ENCODE measurements at places on chromosomes 4 and X.

- DNase-seq = no peak
These were observed 56.4 kb upstream of the HMX1 start for GRCh38 chr4:8928074-8928473.

DNA sequence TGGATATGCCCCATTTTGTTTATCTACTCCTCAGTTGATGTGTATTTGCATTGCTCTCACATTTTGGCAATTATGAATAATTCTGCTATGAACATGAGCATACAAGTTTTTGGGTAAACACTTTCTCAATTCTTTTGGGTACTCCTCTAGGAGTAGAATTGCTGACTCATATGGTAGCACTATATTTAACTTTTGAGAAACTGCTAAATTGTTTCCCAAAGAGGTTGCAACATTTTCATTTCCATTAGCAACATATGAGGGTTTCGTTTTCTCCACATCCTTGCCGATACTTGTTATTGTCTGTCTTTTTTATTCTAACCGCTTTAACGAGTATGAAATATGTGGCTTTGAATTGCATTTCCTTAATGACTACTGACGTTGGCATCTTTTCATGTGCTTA, 185.4 kb downstream of the TSPAN5 start:
- no peak for DNase-seq

- no peak for DNase-seq
These were observed 63.2 kb downstream of the ANTXR2 start for GRCh38 chr4:80009806-80010205.

GRCh38 chr4:182547435-182547834, 304.2 kb downstream of the TENM3 start:
- no peak for DNase-seq

- DNase-seq = no peak
These were observed 33.0 kb downstream of the FHIP1A start for GRCh38 chr4:151442002-151442401.

- DNase-seq = no peak
These were observed 82.9 kb downstream of the DKK2 start for GRCh38 chr4:106953036-106953705.

DNA sequence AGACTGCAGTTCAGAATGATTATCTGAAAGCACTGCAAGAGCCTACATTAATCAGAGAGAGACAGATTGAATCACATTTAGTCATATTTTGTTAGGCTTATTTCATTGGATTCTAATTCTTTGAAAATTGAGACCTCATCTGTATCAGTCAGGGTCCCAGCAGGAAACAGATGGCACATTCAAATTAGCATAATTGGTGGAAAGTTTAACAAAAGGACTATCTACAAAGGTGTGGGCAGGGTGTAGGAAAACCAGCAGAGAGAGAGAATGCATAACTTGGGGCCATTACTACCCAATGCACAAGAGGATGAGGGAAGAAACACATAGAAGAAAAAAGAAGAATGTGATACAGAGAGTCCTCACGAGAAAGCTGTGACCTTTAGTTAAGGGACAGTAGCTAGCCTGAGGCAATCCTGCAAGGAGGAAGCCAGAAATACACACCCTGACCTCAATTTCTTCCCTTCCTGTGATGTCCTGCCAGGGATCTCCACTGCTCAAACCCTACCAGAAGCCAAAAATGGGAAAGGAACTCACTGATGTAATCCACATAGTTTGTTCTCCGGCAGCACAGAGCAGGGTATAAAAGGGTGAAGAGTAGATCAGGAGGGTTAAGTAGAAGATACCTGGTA, 17.7 kb upstream of the XKRX start:
- no peak for DNase-seq

DNA sequence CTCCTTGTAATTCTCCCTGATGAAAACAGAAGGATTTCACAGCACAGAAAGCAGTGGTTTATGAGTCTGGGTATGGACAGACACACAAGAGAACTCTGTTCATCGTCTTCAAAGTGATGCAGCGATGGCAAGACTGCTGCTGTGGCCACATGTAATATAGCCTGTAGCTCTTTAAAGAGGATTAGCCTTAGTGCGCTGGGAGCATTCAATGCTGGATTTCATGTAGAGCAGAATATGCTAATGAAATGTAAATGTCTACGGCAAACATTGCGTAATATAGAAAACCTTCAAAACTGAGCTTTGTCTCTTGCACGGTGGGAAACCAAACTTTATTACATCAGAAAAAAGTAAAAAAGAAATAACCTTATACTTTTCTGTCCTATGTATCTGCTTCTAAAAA, 42.9 kb downstream of the ALPK1 start:
- no peak for DNase-seq

GRCh38 chr4:84276752-84277151, 222.3 kb downstream of the NKX6-1 start:
- DNase-seq = no peak

- DNase-seq = no peak
These were observed 5.6 kb downstream of the KIAA0232 start for GRCh38 chr4:6788123-6788522.

DNA sequence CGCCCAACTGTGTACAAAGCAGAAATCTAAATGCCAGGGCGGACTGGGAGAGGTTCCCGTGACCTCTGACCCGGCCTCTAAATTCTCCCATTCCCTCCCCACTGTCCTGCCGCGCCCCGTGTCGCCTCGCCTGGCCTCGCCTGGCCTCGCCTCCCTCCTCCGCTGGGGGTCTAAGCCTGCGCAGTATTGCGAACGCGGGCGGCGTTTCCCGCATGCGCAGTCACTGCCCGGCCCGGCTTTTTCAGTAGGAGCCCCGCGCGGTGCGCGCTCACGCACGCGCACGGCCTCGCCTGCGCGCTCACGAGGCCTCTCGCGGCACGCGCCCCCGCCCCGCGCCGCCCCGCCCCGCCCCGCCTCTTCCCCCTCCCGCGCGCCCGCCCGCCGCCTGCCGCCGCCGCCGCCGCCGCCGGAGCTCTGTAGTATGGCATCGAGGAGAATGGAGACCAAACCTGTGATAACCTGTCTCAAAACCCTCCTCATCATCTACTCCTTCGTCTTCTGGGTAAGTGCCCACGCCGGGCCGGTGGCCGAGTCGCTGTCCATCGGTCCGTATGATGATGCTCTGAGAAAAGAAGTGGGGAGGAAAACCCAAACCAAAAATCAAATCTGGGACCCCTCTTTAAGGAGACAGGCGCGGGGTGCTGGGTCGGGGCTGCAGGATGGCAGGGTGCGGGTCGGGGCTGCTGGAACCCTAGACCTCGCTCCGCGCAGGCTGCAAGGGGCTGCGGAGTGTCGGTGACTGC, at the start of gene TSPAN7:
Gene TSPAN7 (plus strand): TSS at position 417 of the 743 bp plus-strand sequence. CDS start 5 bp downstream, at position 422.
- DNase-seq = no peak

- no peak for DNase-seq
These were observed 220.0 kb downstream of the SPCS3 start for GRCh38 chr4:176539785-176540175.

- no peak for DNase-seq
These were observed 9.0 kb downstream of the ZNF827 start for GRCh38 chr4:145929415-145930178.

DNA sequence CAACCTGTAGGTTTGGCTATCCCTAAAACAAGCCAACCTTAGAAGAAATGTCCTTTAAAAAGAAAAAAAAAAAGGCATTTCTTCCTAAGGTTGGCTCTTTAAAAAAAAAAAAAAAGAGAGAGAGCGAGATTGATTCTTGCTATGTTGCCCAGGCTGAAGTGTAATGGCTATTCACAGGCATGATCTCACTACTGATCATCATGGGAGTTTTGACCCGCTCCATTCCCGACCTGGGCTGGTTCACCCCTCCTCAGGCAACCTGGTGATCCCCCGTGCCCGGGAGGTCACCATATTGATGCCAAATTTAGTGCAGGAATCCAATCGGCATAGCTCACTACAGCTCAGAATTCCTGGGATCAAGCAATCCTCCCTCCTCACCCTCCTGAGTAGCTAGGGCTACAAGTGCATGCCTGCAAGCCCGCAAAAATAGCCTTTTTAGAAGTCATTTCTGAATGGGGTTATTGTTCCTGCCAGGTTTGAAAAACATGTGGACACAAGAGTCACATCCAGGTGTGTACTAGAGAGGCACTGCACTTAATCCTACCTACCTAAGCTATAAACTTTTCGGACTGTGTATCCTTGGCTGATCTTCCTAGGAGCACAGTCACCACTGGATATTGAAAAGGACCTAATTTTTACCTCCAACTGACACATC, 61.4 kb upstream of the ZCCHC13 start:
- no peak for DNase-seq

DNA sequence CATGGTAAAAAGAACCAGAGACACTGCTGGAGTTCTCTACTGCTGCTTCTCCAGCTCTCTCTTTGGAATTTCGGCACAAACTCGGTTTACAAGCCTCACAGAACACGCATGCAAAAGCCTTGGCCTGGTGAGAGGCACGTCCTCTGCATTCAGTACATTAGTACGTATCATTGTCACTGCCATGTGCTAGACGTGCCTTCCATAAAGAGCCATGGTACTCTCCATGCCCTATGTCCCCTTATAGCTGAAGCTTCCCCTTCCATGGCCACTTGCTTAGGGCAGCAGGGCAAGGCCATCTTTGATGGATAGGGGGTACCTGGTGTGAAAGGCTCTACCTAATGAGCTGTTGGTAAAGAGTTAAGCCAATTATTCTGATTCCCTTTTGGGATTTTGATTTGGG, 35.0 kb downstream of the DIPK2B start:
- DNase-seq = no peak

- DNase-seq = no peak
These were observed 95.9 kb downstream of the ATP8A1 start for GRCh38 chr4:42561031-42561430.

- peak; percentile 5 for DNase-seq
These were observed 193.5 kb upstream of the NEIL3 start for GRCh38 chr4:177116161-177116560.

- no peak for DNase-seq
These were observed at the start of gene EDNRA for GRCh38 chr4:147480891-147481576. TSS of gene EDNRA (plus strand) at chr4:147481097. CDS start at chr4:147485682, 4,585 bp downstream.

DNA sequence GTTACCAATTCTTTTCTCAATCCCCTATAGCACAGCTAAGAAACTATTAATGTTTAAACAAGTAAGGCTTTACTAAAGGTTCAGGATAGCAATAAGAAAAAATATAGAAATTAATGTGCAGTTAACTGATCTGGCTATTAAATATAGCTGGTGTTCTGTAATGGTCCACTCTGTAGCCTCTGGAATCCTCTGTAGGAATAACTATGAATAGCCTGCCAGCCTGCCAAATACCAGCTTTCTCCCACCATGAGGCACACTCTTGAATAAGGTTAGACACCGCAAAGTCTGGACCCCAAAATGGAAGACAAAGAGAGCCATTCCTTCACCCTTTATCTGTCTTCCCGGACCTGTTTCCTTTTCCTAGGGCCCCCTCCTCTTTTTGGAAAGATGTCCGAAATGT, 30.6 kb downstream of the CEP44 start:
- no peak for DNase-seq

GRCh38 chrX:3522101-3522650, 175.7 kb upstream of the MXRA5 start:
- no peak for DNase-seq

GRCh38 chr4:154491341-154492271, at the start of gene DCHS2:
TSS of gene DCHS2 (minus strand) at chr4:154491799. CDS start at chr4:154491355, 444 bp downstream.
- no peak for DNase-seq

- no peak for DNase-seq
These were observed 112.3 kb downstream of the FAM9B start for GRCh38 chrX:8921615-8922014.
